ENCODE measurements at places on chromosomes 16 and 17. TPM values are rescaled to one million over a fixed set of nuclear protein-coding genes. Genes with fewer than 3 reads are reported as not detected.
A peak's percentile ranks its signal among the peaks of the same experiment; 100 is the strongest.

GRCh38 chr17:16378636-16379282 is 2.1 kb upstream of the UBB start:
- peaks cover 20% of the 10 kb centered on the region for H3K4me1 ChIP-seq
- H3K4me3 ChIP-seq = peak overlapping the region; percentile 8
- DNase-seq = no peak
- H3K27ac ChIP-seq = peak overlapping the region; percentile 79
- H3K36me3 ChIP-seq = peaks cover 5% of the 10 kb centered on the region

- no peaks in the 10 kb centered on the region for H3K4me1 ChIP-seq
- no peaks in the 10 kb centered on the region for H3K36me3 ChIP-seq
- no peak for DNase-seq
- H3K4me3 ChIP-seq = no peak overlapping the region
- H3K27me3 ChIP-seq = no peaks in the 10 kb centered on the region
These were observed 126.9 kb downstream of the MRM1 start for GRCh38 chr17:36728030-36728991.

The CIITA gene
- 0.41 TPM for total RNA-seq

DNA sequence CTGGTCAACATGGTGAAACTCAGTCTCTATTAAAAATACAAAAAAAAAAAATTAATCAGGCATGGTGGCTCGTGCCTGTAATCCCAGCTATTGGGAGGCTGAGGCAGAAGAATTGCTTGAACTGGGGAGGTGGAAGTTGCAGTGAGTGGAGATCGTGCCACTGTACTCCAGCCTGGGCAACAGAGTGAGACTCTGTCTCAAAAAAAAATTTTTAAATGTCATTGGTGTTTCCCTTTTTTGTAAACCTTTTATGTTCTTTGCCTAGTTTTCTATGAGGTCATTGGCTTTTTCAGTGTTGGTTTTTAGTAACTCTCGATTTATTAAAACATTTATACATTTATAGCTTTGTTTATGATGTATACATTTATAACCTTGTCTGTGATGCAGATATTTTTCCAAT is 18.2 kb downstream of the NLRC5 start:
- H3K4me1 ChIP-seq = no peaks in the 10 kb centered on the region
- H3K27me3 ChIP-seq = no peaks in the 10 kb centered on the region
- no peak overlapping the region for H3K4me3 ChIP-seq

GRCh38 chr16:81035975-81036750 is 521 bp downstream of the ATMIN start:
- H3K27me3 ChIP-seq = no peaks in the 10 kb centered on the region
- no peaks in the 10 kb centered on the region for H3K4me1 ChIP-seq
- H3K4me3 ChIP-seq = peak overlapping the region; percentile 70
- no peak for DNase-seq
- H3K27ac ChIP-seq = peak overlapping the region; percentile 76

DNA sequence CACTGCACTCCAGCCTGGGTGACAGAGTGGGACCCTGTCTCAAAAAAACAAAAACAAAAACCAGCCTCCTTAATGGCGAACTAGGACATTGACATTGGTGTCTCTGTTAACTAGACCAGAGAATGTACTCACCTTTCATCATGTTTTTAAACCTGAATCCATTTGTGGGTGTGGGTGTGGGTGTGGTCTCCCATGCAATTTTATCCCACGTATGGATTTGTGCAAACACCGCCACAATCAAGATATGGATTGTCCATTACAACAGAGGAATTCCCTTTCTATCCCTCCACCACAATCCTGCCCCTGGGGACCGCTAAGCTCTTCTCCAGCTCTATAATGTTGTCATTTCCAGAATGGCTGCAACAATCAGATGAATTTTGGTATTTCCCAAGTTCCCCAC is 49.9 kb downstream of the DNAH17 start:
- no peaks in the 10 kb centered on the region for H3K36me3 ChIP-seq
- no peaks in the 10 kb centered on the region for H3K27me3 ChIP-seq
- H3K4me3 ChIP-seq = no peak overlapping the region
- no peak overlapping the region for H3K27ac ChIP-seq
- no peaks in the 10 kb centered on the region for H3K4me1 ChIP-seq

DNA sequence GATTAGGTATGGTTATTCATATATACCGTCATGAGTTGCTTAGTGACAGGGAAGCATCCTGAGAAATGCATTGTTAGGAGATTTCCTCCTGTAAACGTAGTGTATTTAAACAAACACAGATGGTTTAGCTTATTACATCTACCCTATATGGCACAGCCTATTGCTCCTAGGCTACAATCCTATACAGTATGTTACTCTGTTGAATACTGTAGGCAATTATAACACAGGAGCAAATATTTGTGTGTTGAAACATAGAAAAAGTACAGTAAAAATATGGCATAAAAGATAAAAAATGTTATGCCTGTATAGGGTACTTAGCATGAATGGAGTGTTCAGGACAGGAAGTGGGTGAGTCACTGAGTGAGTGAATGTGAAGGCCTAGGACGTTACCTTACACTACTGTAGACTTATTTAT is 157.7 kb downstream of the CDH11 start:
- no peaks in the 10 kb centered on the region for H3K27me3 ChIP-seq
- no peak overlapping the region for H3K27ac ChIP-seq
- no peak overlapping the region for H3K4me3 ChIP-seq

The CMTM2 gene
- total RNA-seq = not detected

DNA sequence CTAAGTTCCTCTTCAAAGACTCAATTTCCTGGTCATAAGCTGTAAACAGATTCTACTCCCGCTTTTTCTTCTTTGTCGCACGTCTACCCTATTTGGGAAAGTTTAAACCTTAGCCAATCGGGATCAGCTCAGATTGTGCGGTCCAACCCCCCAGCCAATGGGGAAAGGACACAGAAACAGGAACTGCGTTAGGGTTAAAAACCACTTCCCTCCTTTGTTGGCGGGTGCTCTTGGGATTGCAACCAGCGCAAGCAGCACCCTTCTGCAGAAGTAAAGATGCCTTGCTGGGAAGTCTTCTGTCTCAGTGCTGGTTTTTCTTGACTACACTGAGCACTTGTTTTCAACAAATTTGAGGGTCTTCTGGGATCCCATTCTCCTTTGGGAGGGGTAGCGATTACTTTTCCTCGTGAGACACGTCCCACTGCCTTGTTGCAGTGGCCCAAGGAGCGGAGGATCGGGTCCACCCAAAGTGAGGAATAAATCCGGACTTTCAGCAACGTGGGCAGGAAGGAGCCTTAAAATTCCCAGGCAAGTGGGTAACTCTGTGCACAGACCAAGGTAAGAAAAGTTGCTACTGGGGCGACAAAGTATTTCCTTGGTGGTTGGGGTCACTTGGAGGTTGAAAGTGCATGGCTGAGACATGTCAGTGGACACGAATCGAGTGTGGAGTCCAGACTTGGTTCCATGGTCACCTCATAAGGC is 1.0 kb upstream of the YPEL3 start:
- H3K27ac ChIP-seq = no peak overlapping the region
- DNase-seq = no peak
- no peaks in the 10 kb centered on the region for H3K27me3 ChIP-seq
- peaks cover 10% of the 10 kb centered on the region for H3K4me1 ChIP-seq
- no peaks in the 10 kb centered on the region for H3K36me3 ChIP-seq

The C16orf96 gene
- 0.15 TPM for total RNA-seq

GRCh38 chr16:65392806-65393565 is 271.1 kb upstream of the CDH11 start:
- H3K36me3 ChIP-seq = no peaks in the 10 kb centered on the region
- no peaks in the 10 kb centered on the region for H3K27me3 ChIP-seq
- DNase-seq = no peak
- no peak overlapping the region for H3K4me3 ChIP-seq
- no peak overlapping the region for H3K27ac ChIP-seq

The SLC43A2 gene
- 23.3 TPM for total RNA-seq

- H3K4me3 ChIP-seq = no peak overlapping the region
- peaks cover under 1% of the 10 kb centered on the region for H3K4me1 ChIP-seq
- no peaks in the 10 kb centered on the region for H3K36me3 ChIP-seq
- H3K27me3 ChIP-seq = no peaks in the 10 kb centered on the region
These were observed 147.4 kb downstream of the TMEM132E start for GRCh38 chr17:34726536-34727384.

DNA sequence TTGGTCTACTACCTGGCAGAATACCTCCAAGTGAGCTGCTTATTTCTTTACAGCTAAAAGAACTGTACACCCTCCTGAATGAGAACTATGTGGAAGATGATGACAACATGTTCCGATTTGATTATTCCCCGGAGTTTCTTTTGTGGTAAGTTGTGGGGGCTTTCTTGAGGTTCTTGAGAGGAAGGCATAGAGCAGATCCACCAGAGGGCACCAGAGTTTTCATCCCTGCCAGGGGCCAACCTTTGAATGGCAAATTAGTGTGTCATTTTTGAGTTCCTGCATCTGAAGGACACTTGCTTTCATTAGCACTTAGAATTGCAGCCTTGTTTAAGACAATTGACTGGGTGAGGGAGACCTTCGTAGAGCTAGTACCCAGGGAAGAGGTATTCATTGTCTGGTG is 35.0 kb downstream of the NMT1 start:
- no peaks in the 10 kb centered on the region for H3K27me3 ChIP-seq
- H3K4me3 ChIP-seq = no peak overlapping the region
- H3K36me3 ChIP-seq = peaks cover 14% of the 10 kb centered on the region
- H3K4me1 ChIP-seq = peaks cover 11% of the 10 kb centered on the region

DNA sequence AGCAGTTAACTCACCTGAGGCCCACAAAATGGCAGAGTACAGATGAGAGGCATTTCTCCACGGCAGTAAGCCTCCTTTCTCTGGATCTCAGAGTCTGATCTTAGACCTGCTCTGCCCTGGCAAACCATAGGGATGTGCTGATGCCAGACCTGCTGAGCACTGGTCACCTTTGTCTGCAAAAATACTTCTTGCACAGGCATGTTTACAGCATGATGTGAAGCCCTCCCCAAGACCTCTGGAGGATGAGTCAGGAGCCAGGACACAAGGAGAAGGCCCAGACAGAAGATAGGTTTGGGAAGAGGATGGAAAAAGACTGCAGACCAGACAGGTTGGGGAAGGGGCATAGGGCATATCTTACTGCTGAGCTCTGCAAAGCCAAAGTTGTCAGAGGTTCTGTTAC is 426.6 kb downstream of the PMP22 start:
- no peaks in the 10 kb centered on the region for H3K27me3 ChIP-seq
- H3K36me3 ChIP-seq = no peaks in the 10 kb centered on the region
- no peaks in the 10 kb centered on the region for H3K4me1 ChIP-seq
- no peak overlapping the region for H3K4me3 ChIP-seq
- H3K27ac ChIP-seq = no peak overlapping the region

- H3K27ac ChIP-seq = no peak overlapping the region
- no peaks in the 10 kb centered on the region for H3K36me3 ChIP-seq
- no peak overlapping the region for H3K4me3 ChIP-seq
- H3K4me1 ChIP-seq = no peaks in the 10 kb centered on the region
- no peaks in the 10 kb centered on the region for H3K27me3 ChIP-seq
- DNase-seq = no peak
These were observed 20.1 kb downstream of the WFDC1 start for GRCh38 chr16:84314814-84315213.

DNA sequence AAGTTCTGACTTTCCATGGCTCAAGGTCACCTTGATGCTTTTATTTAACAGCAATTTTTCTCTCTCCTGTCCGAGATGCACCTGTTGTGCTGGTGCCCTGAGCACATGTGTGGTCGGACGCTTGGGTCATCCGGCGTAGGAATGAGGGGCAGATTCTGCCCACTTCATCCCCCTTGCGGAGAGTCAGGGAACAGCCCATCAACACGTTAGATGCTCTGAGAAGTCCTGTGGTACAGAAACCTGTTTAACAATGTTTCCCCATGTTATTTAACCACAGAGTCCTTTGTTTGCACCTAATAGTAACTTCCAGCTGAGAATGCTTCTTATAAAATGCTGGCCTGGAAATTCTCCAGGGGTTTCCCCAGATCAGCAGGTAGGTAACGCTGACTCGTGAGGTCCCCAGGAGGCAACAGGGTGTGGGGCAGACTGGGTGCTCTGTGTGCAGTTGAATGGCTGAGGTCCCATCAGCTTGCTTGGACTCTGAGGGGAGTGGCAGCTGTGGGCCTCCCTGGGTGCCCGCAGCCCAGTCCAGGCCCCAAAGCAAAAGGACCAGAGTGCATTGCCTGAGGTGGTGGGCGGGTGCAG is 17.8 kb downstream of the DOC2B start:
- no peak overlapping the region for H3K4me3 ChIP-seq
- no peak overlapping the region for H3K27ac ChIP-seq
- no peak for DNase-seq
- no peaks in the 10 kb centered on the region for H3K4me1 ChIP-seq

DNA sequence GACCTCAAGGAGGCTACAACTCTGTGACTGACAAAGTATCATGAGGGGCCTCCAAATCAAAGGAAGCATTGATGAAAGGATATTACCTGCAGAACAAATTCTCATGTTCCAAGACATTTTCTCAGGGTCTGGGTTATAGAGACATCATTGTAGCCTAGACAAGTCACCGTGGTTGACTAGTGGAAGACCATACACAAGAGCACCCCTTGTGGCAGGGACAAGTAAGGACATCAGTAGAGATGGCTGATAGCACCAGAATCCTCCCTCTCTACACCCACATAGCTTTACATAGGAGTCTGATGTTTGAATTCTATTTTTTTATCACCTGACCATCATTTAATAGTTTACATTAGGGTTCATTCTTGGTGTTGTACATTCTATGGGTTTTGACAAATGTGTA is 32.5 kb upstream of the CDH8 start:
- H3K4me1 ChIP-seq = no peaks in the 10 kb centered on the region
- H3K4me3 ChIP-seq = no peak overlapping the region
- H3K27ac ChIP-seq = no peak overlapping the region
- no peaks in the 10 kb centered on the region for H3K36me3 ChIP-seq
- H3K27me3 ChIP-seq = no peaks in the 10 kb centered on the region

- peak overlapping the region; percentile 80 for H3K27ac ChIP-seq
- DNase-seq = peak; percentile 63
- H3K36me3 ChIP-seq = no peaks in the 10 kb centered on the region
- H3K27me3 ChIP-seq = no peaks in the 10 kb centered on the region
These were observed 68.8 kb downstream of the AMFR start for GRCh38 chr16:56356276-56357240.

DNA sequence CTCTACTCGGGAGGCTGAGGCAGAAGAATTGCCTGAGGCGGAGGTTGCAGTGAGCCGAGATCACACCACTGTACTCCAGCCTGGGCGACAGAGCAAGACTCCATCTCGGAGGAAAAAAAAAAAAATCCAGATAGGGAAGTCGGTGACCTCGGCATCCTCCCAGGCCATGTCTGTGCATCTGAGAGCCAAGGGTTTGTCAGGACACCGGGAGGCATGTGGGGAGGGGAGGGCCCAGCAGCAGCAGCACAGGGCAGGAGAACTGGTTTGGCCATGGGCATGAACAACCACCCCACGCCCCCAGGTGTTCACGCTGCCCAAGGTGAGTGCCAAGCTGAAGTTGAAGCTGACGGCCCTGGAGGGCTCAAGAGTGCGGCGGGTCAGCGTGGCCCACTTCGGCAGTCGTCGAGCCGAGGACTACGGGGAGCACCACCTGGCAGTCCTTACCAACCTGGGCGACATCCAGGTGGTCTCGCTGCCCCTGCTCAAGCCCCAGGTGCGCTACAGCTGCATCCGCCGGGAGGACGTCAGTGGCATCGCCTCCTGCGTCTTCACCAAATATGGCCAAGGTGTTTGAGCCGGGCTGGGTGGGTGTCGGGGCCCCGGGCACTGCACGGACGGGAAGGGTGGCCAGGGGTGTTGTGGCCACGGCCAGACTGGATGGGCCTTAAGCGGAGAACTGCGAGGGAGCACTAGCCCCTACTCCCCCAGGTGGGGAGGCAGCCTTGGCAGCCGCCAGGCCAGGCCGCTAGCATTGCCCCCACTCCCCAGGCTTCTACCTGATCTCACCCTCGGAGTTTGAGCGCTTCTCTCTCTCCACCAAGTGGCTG is 14.7 kb upstream of the MYO15B start:
- H3K27ac ChIP-seq = no peak overlapping the region
- H3K27me3 ChIP-seq = no peaks in the 10 kb centered on the region
- no peaks in the 10 kb centered on the region for H3K36me3 ChIP-seq
- no peak for DNase-seq

Measured in Panc1 (cell line).